Renal cortical epithelial cell (primary cell): ENCODE measurements at places on chromosomes 2 and 18.

- DNase-seq: no peak
These were observed 9.9 kb downstream of the OBSL1 start for GRCh38 chr2:219561179-219562048.

- DNase-seq: peak; percentile 51
These were observed 106.9 kb downstream of the SP3 start for GRCh38 chr2:173858291-173858731.

DNA sequence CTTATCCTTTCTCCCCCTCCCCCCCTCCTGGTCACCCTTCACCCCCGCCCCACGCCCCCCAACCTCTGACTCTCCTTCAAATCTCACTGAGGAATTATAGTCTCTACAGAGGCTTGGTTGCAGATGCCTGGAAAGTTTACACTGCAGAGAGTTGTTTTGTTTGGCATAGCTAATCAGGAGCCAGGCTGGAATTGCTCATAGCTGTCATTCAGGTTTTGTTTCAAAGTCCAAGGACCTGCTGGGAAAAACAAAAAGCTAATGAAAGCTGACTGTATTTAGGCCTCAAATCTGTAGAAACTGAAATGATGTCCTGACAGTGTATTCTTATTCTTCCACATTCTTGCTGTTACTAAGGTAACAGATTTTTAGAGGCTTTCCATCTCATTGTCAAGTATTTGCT is 22.6 kb downstream of the GREB1L start:
- DNase-seq: peak; percentile 69

GRCh38 chr2:125397535-125398251 is 1258.3 kb upstream of the GYPC start:
- no peak for DNase-seq

- no peak for DNase-seq
These were observed 62.3 kb upstream of the KLHL29 start for GRCh38 chr2:23322567-23323197.

GRCh38 chr2:167759531-167759930 is 487.9 kb downstream of the STK39 start:
- no peak for DNase-seq

GRCh38 chr18:6638447-6638846 is 91.1 kb upstream of the ARHGAP28 start:
- no peak for DNase-seq

DNA sequence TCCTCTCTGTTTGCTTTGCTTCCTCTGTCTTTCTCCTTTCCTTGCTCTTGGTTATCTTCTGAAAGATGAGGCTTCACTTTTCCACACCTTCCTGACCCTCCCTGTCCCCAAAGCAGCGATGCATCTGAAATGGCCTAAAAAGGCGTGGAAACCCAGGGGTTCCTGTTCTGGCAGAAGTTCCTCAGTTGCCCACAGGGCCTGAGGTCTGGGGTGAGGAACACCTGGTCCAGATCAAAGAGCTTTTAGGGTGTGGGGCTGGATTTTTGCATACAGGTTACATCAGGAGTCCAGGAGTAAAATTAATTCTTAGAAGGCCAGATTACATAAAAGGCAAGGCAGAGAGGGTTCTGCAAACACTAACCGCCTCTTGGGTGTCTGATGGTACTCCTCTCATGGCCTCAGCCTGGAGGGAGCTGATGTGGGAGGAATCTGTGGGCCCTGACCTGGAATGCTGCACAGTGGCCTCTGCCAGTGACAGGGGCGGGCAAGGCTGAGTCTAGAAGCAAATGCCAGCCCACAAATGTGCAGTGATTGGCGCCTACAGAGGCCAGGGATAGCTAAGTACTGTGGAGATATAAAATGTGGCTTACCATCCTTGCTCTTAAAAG is 41.8 kb downstream of the INPP4A start:
- DNase-seq: no peak

- DNase-seq: no peak
These were observed 1323.7 kb upstream of the PIK3C3 start for GRCh38 chr18:40631319-40631718.

GRCh38 chr2:36277146-36277808 is 78.3 kb upstream of the CRIM1 start:
- DNase-seq: peak; percentile 77

DNA sequence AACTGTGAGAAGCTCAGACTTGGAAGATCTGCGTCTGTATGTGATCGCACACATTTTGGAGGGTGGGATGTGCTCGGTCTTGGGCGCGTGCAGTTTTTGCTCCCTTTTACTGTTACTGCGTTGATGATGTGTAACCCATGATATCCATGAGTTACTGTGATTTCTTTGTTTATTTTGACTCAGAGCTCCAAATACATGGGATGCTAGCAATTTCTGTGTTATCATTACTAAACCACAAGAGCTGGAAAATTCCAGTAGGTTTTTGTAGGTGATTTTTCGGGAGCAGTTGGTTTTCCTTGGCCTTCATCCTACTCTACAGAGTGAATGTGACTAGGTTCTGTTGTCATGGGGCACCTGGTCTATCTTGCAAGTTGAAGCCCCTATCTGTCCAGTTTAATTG is 124.2 kb downstream of the AGAP1 start:
- DNase-seq: peak; percentile 26

- DNase-seq: no peak
These were observed 52.0 kb downstream of the DCC start for GRCh38 chr18:52391810-52392559.

DNA sequence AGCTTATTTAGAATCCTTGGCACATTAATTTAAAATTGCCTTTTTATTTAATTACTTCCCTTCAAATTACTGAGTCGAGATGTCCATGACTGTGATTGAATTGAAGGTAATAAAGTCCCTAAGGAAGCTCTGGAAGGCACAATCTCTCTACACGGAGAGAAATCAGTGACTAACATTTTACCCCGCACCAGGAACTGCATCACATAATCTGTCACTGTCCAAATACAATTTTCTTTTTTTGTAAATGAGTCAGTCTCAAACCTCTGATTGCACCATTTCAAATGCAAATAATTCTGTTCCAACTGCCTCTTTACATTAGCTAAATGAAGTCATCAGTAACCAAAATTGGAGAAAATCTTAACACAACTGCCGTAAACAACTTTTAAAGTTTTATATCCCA is 311.9 kb downstream of the CCDC178 start:
- DNase-seq: peak; percentile 29

DNA sequence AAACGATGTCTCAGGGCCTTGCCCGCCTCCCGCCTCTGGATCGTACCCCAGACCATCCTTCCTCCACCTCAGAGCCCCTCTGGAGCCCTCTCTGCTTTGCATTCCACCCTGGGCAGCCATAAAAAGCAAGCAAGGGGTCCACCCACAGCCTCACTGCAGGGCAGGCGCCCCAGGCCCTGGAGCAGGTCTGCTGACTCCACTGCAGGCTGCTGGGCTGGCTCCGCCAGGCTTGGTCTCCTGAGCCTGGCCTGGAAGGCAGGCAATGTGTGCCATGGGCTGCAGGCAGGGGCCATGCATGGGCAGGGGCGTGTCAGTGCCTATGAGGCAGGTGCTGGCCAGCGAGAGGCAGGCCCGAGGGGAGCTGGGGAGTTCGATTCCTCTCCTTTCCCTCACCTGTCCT is 186.0 kb downstream of the ANKRD30B start:
- no peak for DNase-seq

DNA sequence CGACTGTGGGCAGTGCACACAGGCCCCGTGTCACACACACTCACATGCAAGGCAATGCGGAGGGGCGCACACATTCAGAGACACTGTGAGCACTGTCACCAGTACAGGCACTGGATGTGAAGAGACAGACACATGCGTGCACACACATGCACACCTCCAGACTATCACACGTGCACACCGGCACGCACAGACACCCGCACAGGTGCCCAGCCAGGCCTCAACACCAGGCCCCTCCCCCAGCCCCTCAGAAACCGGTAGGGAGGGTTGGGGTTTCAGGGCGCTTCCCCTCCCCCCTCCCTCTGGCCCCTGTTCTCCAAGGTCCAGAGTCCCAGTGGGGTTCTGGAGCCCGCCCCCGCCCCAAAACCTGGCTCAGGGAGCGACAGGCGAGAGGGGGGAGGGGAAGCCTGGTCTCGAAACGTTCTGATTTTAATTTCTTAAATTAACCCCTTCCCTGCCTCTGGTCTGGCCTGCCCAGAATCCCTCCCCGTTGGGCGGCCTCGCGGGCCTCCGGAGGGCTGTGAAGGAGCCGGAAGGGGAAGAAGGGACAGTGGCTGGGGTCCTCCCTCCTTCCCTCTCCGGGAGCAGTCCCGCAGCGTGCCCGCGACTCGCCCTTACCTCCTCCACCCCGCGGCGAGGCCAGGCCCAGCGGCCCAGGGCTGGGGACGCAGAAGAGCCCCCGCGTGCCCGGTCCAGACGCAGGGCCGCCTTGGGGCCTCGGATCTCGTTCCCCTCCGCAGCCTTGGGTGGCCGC is 558 bp downstream of the FBXO41 start:
- no peak for DNase-seq

DNA sequence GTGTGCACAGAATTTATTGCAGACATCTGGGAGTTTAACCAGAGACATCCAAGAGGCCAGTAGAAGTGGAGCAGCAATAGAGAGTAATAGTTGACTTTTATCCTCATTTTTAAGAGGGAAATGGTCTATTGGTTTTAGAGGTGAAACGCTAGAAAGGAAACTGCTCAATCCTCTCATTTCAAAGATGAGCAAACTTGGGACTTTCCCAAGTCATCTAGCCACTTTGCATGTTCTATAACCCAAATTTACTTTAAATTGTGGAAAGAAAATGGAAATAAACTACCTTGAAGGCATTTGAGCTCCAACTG is 601.7 kb downstream of the ARHGAP15 start:
- DNase-seq: no peak

DNA sequence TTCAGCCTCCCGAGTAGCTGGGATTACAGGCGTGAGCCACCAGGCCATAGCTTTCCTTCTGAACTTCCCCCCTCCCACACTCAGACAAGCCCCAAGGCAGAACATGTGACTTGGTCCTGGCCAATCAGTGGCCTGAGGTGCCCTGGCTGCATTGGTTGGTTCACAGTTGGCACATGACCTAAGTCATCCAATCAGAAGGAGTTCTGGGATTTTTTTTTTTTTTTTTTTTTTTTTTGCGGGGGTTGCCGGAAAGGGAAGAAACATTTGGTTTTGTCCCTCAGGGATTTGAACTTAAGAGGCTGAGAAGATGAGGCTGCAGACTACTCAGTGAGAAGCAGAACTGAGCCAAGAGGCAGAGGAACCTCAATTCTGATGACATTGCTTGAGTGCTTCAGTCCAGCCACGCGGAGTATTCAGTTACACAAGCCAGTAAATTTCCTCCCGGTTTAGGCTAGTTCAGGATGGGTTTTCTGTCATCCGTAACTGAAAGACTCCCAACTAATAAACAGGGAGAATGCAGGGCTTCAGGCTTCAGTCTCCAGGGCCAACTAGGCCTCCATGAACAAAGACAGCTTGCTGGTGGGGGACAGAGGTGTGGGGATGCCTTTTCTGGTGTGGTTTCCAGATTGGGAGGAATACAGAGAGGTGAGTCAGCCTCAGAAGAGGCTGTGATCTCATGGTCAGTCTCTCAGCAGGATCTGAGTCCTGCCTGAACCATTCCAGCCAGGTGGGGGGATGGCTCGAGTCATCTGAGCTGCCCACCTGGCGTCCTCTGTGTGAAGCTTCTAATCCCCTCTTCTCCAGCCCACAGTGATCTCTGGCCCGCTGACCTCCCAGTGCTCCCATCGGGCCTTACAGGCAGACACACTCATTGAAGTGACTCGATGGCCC is 9.2 kb downstream of the PTMA start:
- peak; percentile 59 for DNase-seq

DNA sequence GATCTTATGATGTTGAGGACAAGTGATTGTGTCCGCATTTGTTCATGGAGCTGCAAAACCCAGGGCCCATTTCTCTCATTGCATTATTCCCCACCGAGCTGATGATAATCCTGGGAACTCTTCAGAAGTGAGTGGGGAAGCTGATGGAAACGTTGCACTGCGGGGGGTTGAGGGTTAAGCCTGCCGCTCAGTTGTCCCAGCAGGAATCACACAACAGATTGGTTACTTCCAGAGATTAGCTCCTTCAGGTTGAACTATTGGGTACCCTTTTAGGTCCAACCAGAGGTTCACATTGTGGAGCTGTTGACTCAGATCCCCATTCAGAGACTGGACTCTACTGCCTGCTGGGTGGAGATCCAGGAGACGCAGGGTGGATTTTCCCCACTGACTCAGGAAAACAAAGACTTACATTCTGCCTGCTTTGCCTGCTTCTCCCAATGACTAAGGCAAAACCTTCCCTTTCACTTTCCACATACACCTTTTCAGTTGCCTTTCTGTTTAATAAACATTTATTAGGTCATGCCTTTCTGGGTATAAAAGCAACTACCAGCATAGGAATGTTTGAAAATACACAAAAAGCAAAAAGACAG is 286.4 kb downstream of the TXNL1 start:
- DNase-seq: peak; percentile 5

- DNase-seq: no peak
These were observed 1.7 kb downstream of the FHL2 start for GRCh38 chr2:105397025-105397722.

DNA sequence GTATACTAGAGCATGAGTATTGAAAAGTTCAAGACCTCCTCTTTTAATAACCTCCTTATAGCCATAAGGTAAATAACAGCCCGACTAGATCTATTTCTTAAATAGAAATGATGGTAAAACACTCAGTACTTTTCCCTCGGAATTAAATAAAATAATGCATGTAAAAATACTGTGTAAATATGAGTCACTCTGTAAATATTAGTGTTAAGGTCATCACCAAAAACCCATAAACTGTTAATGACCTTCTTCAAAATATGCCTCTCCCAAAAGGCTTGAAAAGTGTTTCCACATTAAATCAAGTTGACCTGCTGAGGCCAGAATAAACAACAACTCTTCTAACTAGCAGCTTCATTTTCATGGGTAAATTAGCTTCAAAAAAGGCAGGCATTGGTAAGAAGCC is 25.3 kb upstream of the BZW1 start:
- peak; percentile 87 for DNase-seq

GRCh38 chr2:129760669-129761068 is 218.8 kb upstream of the RAB6C start:
- no peak for DNase-seq

GRCh38 chr2:48268671-48269070 is 261.3 kb upstream of the STON1 start:
- no peak for DNase-seq

DNA sequence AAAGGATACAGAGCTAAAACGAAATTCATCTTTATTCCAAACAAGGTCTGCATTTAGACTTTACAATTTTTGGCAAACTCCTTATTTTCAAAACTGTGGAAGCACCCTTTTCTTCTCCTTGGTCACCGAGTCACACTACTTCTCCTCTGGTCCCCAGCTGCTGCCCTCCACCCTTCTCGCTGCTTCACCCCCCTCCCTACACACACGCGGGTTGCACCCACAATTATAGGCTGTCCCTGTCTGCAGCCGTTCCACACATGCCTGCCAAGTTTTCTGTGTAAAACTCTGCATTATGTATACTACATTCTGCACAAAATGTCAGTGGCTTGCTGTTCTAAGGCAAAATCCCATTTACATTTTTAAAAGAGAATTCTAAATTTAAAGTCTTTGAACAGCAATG is 63.5 kb downstream of the PTPN2 start:
- DNase-seq: no peak

GRCh38 chr2:29367986-29368658 is 252.9 kb downstream of the CLIP4 start:
- DNase-seq: no peak
